Tibial nerve (tissue), 4 donors: ENCODE measurements at places on chromosomes 5 and 9.

- no peaks in the 10 kb centered on the region for H3K4me1 ChIP-seq
- no peaks in the 10 kb centered on the region for H3K27me3 ChIP-seq
- peaks cover 28% of the 10 kb centered on the region for H3K36me3 ChIP-seq
- no peak overlapping the region for H3K27ac ChIP-seq
- DNase-seq: no peak
Observed at GRCh38 chr9:109192732-109193361, 25.8 kb upstream of the FRRS1L start.

GRCh38 chr5:167943343-167943742 lies 348.1 kb upstream of the WWC1 start:
- H3K4me3 ChIP-seq: no peak overlapping the region
- H3K36me3 ChIP-seq: no peaks in the 10 kb centered on the region
- no peak for DNase-seq
- H3K27ac ChIP-seq: no peak overlapping the region

GRCh38 chr5:121797681-121798518 lies 53.8 kb upstream of the FTMT start:
- H3K4me3 ChIP-seq: no peak overlapping the region
- no peaks in the 10 kb centered on the region for H3K4me1 ChIP-seq
- no peaks in the 10 kb centered on the region for H3K27me3 ChIP-seq

GRCh38 chr5:74966141-74967026 lies 86.0 kb downstream of the GCNT4 start:
- H3K27me3 ChIP-seq: no peaks in the 10 kb centered on the region
- H3K36me3 ChIP-seq: no peaks in the 10 kb centered on the region
- H3K27ac ChIP-seq: no peak overlapping the region
- no peak for DNase-seq
- no peak overlapping the region for H3K4me3 ChIP-seq

DNA sequence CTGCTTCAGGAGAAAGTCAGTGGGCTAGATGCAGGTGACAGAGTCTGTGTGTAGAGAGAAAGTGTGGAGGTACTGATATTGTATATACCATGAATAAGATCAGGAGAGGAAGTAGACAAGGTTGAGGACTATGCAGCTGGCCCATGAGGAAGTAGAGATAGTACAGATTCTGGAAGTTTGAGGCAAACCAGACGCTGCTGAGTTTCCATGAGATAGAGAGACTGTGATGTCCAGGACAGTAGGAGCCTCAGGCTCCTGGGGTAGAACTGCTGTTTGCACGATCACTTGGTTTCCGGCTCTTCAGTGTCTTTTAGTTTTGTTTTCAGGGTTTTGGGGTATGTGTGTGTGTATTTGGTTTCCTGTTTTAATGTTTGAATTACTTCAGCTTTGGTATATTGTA lies 13.6 kb downstream of the OTULINL start:
- no peak for DNase-seq
- H3K4me3 ChIP-seq: no peak overlapping the region
- no peaks in the 10 kb centered on the region for H3K27me3 ChIP-seq
- no peaks in the 10 kb centered on the region for H3K36me3 ChIP-seq
- no peak overlapping the region for H3K27ac ChIP-seq

- H3K27me3 ChIP-seq: no peaks in the 10 kb centered on the region
- no peak overlapping the region for H3K27ac ChIP-seq
- H3K36me3 ChIP-seq: no peaks in the 10 kb centered on the region
- H3K4me1 ChIP-seq: peaks cover 6% of the 10 kb centered on the region
- H3K4me3 ChIP-seq: no peak overlapping the region
- no peak for DNase-seq
Observed at GRCh38 chr9:113538131-113538530, 74.6 kb downstream of the RGS3 start.

DNA sequence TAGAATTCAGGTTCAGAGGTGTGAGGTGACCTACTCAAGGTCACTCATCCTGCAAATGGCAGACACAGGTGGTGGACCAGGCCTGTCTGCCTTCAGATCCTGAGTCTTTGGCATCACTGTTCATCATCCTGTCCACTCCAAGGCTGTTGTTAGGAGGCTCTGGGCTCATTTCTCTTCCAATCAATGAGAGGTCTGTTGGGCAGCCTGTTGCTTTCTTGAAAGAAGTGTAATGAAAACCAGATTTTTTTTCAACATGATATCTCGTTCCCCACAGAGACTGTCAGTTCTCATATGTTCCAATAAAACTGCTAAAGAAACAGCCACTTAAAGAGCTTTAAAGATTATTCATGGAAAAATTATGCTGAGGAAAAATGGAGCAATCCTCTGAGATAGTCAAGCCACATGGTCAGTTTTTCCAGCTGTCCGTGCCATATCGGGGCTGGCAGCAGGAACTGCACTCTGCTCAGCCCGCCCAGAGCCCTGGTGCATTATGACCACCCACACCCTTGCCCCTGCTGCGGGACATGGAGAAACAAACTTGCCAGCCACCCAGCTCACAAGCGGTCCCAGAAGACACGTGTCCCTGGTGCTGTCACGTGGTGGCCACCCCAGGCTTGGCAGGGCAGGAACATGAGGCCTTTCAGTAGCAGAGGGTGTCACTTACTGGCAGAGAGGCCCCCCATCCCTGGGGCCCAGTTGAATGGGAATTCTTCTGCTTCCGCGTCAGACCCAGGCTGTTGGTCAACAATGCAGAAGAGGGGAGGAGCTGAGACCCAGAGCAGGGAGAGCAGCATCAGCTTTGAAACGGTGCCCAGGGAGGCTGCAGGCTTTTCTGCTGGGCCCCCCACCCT lies 63.7 kb upstream of the ANGPTL2 start:
- H3K27ac ChIP-seq: peak overlapping the region; percentile 76
- H3K4me3 ChIP-seq: no peak overlapping the region
- H3K36me3 ChIP-seq: no peaks in the 10 kb centered on the region

DNA sequence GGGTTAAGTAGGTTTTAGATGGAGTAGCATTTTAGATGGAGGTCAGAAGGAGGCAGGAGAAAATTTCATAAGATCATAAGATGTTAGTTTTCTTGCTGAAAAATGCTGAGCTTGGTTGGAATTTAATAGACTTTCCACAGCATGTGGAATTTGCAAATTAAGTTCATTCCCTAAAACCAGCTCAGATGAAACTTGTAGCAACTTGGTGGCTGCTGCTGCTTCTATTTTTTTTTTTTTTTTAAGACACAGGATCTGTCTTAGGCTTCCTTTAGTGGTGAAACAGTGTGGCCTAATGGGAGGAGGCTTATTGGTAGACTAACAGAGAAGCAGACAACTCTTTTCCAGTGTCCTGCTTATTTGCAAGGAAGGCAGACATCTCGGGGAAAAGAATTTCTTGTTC lies 154.5 kb downstream of the AOPEP start:
- no peak for DNase-seq
- H3K4me3 ChIP-seq: no peak overlapping the region
- no peaks in the 10 kb centered on the region for H3K27me3 ChIP-seq
- H3K36me3 ChIP-seq: no peaks in the 10 kb centered on the region
- no peaks in the 10 kb centered on the region for H3K4me1 ChIP-seq
- H3K27ac ChIP-seq: no peak overlapping the region

DNA sequence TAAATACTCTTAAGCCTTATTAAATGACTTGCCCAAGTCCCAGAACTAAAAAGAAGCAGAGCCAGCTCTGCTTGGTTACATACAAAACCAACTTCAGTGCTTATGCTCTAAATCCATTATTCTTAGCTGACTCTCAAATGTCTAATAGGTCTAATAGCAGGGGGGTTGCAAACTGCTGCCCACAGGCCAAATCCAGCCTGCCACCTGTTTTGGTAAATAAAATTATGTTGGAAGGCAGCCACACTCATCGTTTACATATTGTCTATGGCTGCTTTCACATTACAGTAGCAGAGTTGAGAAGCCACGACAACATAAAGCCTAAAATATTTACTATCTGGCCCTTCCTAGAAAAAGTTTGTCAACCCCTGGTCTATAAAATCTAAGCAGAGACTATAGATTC lies 69.0 kb downstream of the KLHL3 start:
- H3K4me1 ChIP-seq: no peaks in the 10 kb centered on the region
- H3K27ac ChIP-seq: peak overlapping the region; percentile 64
- H3K36me3 ChIP-seq: no peaks in the 10 kb centered on the region
- DNase-seq: no peak
- no peaks in the 10 kb centered on the region for H3K27me3 ChIP-seq
- H3K4me3 ChIP-seq: no peak overlapping the region

- no peak for DNase-seq
- no peaks in the 10 kb centered on the region for H3K4me1 ChIP-seq
- no peaks in the 10 kb centered on the region for H3K36me3 ChIP-seq
- no peak overlapping the region for H3K4me3 ChIP-seq
Observed at GRCh38 chr5:14281746-14282181, 138.6 kb downstream of the TRIO start.

DNA sequence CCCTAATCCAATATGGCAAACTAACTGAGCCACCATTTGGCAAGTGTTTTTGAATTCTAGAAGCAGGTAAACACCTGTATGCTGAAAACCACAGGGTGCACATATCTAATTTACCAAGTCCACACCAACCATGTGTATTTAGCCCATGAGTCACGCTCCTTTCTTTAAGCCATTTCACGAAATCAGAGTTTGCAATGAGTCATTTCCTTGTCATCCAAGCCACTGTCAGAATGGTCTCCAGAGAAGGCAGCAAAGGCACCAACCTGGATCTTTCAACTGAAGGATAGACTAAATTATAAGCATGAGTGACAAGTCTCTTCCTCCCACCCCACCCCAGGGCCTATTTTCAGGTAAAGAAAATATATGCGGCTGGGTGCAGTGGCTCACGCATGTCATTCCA lies 110.0 kb downstream of the PAX5 start:
- H3K36me3 ChIP-seq: no peaks in the 10 kb centered on the region
- H3K27ac ChIP-seq: no peak overlapping the region
- H3K27me3 ChIP-seq: no peaks in the 10 kb centered on the region
- H3K4me1 ChIP-seq: no peaks in the 10 kb centered on the region
- H3K4me3 ChIP-seq: no peak overlapping the region
- no peak for DNase-seq

GRCh38 chr5:154236536-154237375 lies 46.2 kb downstream of the GALNT10 start:
- no peaks in the 10 kb centered on the region for H3K4me1 ChIP-seq
- H3K36me3 ChIP-seq: no peaks in the 10 kb centered on the region
- H3K4me3 ChIP-seq: no peak overlapping the region
- no peaks in the 10 kb centered on the region for H3K27me3 ChIP-seq

DNA sequence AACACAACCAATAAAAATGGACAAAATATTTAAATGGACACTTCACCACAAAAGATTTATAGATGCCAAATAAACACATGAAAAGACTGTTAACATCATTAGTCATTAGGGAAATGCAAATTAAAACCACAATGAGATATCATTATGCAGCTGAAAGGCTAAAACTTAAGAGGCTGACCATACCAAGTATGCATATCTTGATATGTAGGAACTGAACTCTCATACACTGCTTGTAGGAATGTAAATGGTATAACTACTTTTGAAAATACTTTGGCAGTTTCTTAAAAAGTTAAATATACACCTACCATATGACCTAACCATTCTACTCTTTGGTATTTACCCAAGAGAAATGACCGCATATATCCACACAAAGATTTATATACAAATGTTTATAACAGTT lies 13.6 kb upstream of the ADAMTS12 start:
- no peaks in the 10 kb centered on the region for H3K4me1 ChIP-seq
- no peak overlapping the region for H3K27ac ChIP-seq
- no peak overlapping the region for H3K4me3 ChIP-seq
- H3K36me3 ChIP-seq: no peaks in the 10 kb centered on the region
- no peak for DNase-seq

GRCh38 chr5:26802944-26803343 lies 235.4 kb downstream of the CDH9 start:
- DNase-seq: no peak
- H3K27ac ChIP-seq: no peak overlapping the region
- no peaks in the 10 kb centered on the region for H3K36me3 ChIP-seq
- no peaks in the 10 kb centered on the region for H3K4me1 ChIP-seq

- peaks cover 18% of the 10 kb centered on the region for H3K4me1 ChIP-seq
- no peaks in the 10 kb centered on the region for H3K36me3 ChIP-seq
- no peak overlapping the region for H3K4me3 ChIP-seq
Observed at GRCh38 chr5:141947316-141947715, 10.7 kb downstream of the PCDH12 start.

DNA sequence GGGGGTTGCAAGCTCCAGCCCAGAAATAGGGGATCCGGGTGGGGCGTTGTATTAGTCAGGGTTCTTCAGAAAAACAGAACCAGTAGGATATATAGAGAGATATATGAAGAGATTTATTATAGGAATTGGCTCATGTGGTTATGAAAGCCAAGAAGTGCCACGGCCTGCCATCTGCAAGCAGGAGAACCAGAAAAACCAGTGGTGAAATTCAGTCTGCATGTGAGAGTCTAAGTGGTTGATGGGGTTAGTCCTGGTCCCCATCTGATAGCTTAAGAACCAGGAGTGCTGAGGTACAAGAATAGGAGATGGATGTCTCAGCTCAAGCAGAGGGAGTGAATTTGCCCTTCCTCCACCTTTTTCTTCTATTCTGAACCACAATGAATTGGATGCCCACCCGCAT lies 123.4 kb upstream of the APC start:
- DNase-seq: no peak
- no peaks in the 10 kb centered on the region for H3K36me3 ChIP-seq
- no peaks in the 10 kb centered on the region for H3K27me3 ChIP-seq
- H3K4me3 ChIP-seq: no peak overlapping the region
- H3K4me1 ChIP-seq: no peaks in the 10 kb centered on the region

DNA sequence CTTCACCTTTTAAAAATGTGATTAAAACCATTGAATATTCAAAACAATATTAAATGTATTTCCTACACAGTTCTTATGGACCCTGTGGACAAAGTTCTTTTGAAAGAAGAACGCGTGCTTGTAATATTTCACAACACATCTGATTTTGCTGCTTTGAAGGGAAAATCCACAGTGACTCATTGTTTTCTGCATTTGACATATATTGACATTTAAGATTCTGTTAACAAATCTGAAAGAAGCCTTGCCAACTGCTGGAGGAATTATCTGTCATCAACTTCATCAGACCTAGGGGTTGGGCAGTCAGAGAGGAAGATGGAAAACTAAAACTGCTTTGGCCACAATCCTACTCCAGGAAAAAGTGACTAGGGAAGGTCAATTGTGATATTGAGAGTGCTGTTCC lies 56.9 kb upstream of the RASEF start:
- no peak for DNase-seq
- no peaks in the 10 kb centered on the region for H3K4me1 ChIP-seq
- H3K27ac ChIP-seq: no peak overlapping the region
- no peaks in the 10 kb centered on the region for H3K36me3 ChIP-seq
- H3K4me3 ChIP-seq: no peak overlapping the region
- no peaks in the 10 kb centered on the region for H3K27me3 ChIP-seq

DNA sequence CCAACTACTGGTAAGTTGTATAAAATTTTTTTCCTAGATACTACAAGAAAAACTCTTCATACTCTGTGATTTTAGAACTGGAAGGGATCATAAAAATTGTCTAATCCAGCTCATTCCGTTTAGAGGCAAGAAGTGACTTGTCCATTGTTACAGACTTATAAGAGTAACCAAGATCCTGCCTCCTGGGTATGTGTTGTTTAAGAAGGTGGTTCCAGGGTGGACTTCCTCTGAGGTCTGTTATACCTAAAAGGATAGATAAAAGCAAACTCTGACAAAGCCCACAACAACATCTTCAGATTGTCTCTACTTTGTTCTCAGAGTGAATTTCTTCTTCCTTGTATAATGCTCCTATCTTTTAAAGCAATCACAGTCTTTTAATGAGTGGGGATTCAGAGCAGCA lies 24.2 kb downstream of the TGFBR1 start:
- no peak for DNase-seq
- no peaks in the 10 kb centered on the region for H3K4me1 ChIP-seq
- H3K36me3 ChIP-seq: no peaks in the 10 kb centered on the region
- H3K27ac ChIP-seq: no peak overlapping the region
- H3K27me3 ChIP-seq: no peaks in the 10 kb centered on the region
- H3K4me3 ChIP-seq: no peak overlapping the region
